ENCODE measurements at places on chromosomes 16 and 17.

DNA sequence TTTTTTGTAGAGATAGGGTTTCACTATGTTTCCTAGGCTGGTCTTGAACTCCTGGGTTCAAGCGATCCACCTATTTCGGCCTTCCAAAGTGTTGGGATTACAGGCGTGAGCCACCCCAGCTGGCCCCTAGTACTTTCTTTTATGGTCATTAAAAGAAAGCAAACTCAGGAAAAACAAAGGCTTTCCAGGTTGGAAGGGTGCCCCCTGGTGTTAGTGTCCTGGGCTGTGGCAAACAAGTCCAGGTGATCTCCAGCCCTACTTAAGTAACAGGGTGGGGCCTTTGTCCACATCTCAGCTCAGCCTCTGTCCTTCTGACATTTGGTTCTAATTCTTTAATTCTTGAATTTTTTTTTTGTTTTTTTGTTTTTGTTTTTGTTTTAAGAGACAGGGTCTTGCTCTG, 6.9 kb downstream of the IGFBP4 start:
- no peak for DNase-seq

- no peak for DNase-seq
Observed at GRCh38 chr17:40170325-40170724, 6.9 kb upstream of the RAPGEFL1 start.

DNA sequence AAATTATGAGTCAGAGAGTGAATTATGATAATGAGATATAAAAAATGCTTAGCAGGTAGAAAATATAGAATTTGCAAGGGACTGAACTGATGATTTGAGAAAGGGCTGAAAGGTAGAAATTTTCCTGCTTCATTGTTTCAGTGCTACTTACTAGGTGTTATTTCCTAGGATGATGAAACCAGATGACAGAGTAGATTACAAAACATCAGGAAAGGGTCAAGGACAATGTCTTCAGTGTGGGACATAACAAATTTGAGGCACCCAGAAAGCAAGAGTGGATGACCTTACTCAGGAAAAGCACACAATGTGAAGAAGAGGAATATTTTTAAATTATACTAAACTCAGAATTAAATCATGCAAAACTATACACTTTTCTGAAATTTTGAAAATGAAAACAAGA, 102.1 kb downstream of the SHCBP1 start:
- no peak for DNase-seq

DNA sequence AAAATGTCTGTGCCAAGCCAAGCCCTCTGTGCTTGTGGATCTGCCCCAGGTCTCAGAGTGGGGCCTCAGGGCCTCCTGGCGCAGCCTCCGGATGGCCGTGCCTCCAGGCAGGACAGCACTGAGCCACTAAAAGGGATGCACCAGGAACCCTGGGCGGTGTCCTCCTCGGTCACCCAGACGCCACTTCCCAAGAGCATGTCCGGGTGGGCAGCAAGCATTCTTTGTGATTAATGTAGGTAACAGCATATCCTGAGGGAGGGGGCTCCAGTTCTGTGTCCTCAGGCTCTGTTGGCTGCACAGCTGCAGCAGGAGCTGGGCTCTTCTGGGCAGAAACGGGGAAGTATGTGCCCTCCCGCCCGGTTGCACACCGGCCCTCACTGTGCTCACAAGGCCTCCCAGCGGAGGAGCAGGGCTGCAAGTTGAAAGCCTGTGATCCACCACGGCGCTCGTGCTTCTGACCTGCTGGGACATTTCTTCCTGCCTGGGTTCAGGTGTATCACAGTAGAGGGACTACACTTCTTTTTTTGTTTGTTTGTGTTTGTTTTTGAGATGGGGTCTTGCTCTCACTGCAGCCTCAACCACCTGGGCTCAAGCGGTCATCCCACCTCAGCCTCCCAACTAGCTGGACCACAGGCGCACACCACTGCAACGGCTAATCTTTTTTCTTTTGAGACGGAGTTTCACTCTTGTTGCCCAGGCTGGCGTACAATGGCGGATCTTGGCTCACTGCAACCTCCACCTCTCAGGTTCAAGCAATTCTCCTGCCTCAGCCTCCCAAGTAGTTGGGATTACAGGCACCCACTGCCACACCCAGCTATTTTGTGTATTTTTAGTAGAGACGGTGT, 37.9 kb upstream of the CHMP6 start:
- DNase-seq = no peak

GRCh38 chr17:58339755-58340404, 11.3 kb upstream of the TSPOAP1 start:
- DNase-seq = no peak

DNA sequence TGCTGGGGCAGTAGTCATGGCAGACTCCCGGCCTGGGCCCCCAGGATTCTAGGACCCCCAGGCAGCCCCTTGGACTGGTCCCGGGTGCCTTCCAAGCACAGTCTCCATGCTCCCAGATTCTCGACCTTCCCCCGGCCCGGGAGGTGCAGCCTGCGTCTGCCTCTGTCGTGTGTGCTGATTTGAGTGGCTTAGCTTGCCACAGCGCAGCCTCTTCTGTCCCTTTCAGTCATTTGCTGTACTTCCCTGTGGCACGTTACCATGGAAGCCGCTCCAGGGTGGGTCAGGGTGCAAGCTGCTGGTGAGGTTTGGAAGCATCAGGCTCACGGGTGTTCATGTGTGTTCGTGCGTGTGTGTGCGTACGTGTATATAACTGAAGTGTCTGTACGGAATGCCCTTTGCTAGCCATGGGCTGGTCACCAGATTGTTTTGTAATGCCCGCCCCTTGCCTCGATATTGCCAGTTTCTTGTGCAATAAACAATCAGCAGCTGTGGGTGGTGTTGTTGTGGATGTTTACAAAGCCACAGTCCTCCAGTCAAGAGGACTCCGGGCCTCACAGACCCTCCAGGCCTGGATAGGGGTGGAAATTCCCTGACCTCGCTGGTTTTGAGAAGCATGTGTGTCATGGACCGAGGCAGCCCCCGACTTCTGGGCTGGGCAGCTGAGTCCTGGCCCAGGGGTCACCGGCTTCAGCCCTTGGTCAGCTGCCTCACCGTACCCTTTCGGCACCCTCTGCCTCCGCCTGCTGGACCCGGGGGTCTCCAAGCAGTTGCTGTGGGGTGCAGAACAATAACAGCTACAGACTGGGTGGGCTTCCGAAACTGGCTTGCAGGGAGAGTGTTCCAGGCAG, 9.7 kb upstream of the CLEC18A start:
- DNase-seq = no peak

GRCh38 chr17:75288770-75289114, 491 bp downstream of the SLC25A19 start:
- DNase-seq = no peak

GRCh38 chr16:77991701-77992100, 30.6 kb upstream of the CLEC3A start:
- DNase-seq = no peak

- DNase-seq = no peak
Observed at GRCh38 chr16:26648851-26649250, 417.9 kb upstream of the C16orf82 start.

DNA sequence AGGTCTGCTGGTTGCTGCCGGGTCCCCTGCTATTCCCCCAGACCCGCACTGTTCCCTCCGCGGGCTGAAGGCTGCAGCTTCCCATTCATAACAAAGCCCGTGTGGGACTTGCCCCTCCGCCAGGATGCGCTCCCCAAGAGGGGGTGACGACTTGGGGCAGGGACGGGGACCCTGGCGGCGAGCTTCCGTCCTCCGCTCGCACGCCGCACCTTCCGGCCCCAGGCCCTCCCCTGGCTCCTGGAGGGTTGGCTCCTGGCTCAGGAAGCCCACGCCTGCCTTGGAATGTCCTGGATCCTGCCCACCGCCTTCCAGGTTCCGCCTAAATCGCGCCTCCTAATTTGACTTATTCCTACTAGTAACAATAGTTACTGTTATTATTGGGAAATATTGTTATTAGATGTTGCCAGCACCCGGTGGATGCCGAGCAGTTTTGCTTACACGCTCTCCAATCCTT, 1.1 kb upstream of the TFAP4 start:
- DNase-seq = no peak

- no peak for DNase-seq
Observed at GRCh38 chr16:65200857-65201256, 79.0 kb upstream of the CDH11 start.

- no peak for DNase-seq
Observed at GRCh38 chr16:12092544-12092921, 116.0 kb downstream of the SNX29 start.

DNA sequence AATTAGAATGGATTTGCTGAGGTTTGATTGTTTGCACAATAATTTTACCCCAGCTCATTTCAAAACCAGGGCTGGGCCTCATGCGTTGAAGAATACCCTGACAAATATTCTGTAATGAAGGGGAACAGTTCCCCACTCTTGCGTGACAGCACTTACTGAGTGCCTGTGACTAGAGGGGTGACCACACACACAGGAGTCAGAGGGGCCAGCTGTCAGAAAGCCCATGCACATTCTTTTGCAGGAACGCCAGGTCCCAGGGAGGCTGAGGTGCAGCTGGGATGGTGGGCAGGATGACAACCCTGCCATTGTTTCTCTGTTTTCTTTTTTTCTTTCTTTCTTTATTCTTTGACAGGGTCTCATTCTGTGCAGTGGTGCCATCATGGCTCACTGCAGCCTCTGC, 44.6 kb downstream of the SMPD3 start:
- no peak for DNase-seq

GRCh38 chr17:77664097-77664729, 294.3 kb upstream of the TNRC6C start:
- no peak for DNase-seq

DNA sequence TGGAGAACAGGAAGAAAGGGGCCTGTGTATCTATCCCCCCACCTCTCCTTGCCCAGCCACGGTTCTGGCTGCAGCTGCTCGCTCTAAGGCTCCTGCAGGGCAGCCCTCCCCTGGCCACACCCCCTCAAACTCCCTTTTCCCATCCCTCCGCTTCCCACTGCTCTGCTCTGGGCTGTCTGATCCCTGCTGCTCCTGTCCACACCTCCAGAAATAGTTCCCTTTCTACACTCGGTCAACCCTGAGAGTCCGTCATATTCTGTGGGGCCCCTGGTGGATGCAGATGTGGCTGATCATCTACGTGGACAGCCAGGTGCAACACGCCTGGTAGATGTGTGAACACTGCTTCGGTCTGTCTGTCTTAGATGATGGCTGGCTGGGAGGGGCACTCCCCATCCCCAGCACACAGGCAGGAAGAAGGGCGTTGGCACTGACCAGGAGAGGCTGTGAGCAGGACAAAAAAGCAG, 19.3 kb upstream of the KRT19 start:
- no peak for DNase-seq

DNA sequence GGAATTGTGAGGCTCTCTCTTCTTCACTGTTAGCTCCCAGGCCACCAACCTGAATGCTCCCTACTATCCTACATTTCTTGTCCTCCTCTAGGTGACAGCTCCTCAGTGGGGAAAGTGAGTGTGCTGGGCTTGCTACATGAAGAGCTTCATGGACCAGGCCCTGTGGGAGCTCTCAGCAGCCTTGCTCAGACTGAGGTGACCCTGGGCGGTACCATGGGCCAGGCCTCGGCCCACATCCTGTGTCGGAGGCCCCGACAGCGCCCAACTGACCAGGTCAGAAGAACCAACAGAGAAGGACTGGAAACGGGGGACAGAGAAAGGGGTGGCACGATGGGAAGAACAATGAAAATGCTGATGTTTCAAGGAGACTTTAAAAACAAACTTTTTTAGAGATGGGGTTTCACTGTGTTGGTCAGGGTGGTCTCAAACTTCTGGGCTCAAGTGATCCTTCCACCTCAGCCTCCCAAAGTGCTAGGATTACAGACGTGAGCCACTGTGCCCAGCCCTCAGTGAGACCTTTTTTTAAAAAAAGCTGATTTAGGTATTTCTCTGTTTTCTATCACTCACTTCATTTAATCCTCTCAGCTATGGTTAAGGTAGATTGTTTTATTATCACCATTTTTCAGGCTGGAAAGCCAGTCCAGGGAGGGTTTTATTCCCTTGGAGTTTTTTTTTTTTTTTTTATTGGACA, 4.9 kb downstream of the ELP5 start:
- DNase-seq = no peak

DNA sequence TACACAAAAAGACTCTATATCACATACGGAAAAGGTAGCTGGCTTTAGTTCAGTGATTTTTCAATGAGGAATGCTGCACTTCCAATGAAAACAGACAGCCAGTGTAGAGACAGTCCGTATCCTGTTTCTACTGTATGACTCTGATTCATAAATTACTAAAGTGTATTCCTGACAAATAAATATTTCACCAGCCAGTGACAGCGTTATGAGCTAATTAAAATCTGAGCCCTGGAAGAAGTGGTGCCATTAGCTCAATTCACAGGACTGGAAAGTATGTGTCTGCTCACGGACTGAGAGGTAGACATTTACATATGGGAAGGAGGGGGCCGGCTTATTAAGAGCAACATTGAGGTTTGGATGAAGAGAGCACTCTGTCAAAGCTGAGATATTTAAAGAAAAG, 207.9 kb upstream of the RBFOX1 start:
- no peak for DNase-seq

GRCh38 chr16:69194488-69194887, 7.5 kb downstream of the SNTB2 start:
- DNase-seq = no peak

DNA sequence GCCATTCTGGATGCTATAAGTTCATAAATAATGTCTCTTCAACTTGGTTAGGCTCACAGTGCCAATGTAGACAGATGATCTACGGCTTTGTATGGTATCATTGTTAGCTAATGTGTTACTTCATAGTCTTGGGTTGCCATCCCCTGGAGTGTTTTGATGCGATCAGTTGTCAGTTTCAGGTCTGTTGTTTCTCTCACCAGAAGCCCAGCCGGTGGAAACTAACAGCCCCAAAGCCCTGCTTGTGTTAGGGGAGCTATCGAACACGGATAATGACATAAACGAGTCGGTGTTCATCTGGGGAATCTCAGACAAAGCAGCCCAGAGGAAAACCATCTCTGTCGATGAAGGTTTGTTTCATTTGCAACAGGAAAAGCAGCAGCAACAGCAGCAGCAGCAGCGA, 107.4 kb upstream of the ANKFN1 start:
- no peak for DNase-seq

DNA sequence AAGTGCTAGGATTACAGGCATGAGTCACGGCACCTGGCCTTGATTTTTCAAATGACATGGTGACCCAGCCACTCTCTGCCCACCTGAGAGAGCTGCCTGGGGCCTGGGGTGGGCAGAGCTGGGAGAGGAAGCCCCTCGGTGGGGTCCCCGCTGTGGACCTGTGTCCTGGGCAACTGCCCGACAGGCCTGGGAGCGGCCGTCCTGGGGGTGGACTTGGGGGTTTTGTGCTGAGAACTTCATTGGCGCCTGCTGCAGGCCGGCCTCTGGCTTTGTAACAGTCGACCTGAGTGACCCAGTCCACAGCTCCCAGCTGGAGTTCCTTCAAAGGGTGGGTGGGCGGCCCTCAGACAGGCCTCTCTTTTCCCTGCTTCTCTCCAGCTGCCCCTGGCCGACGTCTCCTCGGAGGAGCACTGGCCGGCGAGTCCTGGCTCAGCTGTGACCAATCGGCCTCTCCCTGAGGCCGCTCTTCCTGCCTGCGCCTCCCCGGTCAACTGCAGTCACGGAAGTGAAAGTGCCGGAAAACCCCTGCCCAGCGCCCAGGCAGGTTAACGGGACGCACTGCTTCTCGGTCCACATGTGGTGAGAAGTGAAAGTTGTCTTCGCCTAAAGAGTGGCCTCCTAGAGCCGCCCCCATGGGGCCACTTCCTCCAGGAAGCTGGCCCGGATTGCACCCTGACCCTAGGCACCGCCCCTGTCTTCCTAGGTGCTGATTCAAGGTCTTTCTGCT, 5.5 kb downstream of the CBFA2T3 start:
- no peak for DNase-seq

Measured in T-helper 22 cell (primary cell).